ENCODE measurements at places on chromosomes 2 and 18.

GRCh38 chr18:7459851-7460770 is 107.0 kb upstream of the PTPRM start:
- DNase-seq = no peak

- no peak for DNase-seq
Measured at GRCh38 chr2:60536746-60537145, 16.7 kb downstream of the BCL11A start.

DNA sequence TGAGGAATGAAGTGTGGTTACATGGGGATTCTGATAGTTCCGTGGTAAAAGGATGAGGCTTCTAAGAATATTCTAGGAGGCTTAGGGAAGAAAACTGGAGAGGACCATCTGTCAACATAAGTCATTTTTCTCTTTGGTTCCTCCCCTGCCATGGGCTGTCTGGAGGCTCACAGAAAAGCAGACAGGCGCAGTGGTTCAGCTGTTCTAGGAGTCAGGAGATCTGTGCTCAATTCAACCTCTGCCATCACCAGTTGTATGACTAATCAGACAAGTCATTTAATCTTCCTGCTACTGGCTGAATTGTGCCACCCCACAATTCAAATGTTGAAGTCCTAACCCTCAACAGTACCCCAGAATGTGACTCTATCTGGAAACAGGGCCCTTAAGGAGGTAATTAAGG is 36.4 kb downstream of the ADAM17 start:
- no peak for DNase-seq

DNA sequence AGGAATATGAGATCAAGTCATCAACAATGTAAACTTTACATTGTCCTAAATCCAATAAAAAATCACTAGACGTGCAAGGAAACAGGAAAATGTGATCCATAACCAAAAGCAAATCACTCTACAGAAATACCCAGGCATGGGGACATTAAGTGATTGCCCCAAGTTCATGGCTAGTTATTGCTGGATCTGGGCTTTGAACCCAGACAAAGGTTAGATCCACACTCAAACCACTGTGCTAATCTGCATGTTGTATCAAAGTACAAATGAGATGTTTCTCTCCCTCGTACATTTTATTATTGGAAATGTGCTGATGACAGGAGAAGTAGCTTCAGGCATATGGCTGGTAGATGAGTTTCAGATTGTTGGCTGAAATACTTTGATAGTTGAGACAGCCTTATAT is 2.7 kb upstream of the ARL5A start:
- DNase-seq = no peak

- DNase-seq = no peak
Measured at GRCh38 chr2:113257516-113258264, 21.0 kb downstream of the PAX8 start.

- no peak for DNase-seq
Measured at GRCh38 chr2:203327582-203327900, 653 bp upstream of the ABI2 start.

All from non-pigmented ciliary epithelial cell (primary cell).